Activated CD4-positive, CD25-positive, alpha-beta regulatory T cell (primary cell): ENCODE measurements at places on chromosomes 11 and 22.

DNA sequence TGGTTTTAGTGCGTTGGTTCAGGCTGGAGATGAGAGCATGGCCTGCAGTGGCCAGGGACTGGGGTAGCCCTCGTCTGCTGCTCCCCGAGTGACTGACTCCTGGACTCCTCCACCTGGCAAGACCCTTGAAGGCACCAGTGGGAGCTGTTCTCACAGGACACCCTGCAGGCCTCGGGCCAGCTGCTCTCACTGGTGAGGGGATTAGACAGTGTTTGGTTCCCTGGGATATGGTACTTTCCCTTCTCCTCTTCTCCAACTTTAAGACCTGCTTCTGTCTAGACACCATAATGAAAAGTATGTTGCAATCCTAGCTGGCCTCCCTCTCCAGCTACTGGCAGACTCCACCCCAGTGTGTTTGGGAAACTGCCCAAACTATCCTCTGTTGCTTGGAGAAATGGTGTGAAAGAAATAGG, 168.8 kb upstream of the CADM1 start:
- DNase-seq: no peak

DNA sequence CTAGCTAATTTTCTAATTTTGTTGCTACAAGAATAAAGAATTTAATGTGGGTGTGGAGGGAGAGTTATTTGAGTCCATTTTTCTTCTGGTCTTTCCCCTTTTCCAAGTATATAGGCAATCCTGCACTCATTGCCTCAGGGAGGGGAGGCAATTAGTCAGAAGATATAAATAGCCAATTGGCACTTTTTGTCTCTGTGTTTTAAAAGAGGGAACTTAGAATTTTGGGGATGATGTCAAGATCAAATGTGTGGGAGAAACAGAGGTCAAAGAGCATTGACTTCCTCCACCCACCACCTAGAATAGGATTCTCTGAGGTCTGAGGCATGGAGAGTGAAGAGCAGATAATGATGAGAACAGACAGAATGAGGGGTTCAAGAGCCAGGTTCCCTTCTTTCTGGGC, 120.3 kb upstream of the ZC3H12C start:
- DNase-seq: no peak

DNA sequence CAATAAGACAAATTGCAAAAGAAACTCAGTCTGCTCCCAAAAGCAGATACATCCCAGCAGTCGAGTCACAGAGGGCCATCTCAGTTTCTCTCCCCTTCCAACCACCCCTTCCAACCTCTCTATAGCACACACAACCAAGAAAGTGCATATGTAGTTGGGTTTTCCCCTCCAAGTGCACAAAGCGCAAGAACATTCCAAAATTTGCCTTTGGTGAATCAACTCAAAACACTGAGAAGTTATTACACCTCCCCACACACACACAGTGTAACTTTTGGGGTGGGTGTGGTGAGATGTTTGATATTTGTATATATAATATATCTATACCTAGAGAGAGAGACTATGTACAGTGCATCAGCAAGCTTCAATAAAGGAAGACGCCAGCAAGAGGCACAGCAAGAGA, 10.2 kb upstream of the SCN4B start:
- no peak for DNase-seq

GRCh38 chr11:10868352-10868751, 10.5 kb upstream of the ZBED5 start:
- DNase-seq: no peak

DNA sequence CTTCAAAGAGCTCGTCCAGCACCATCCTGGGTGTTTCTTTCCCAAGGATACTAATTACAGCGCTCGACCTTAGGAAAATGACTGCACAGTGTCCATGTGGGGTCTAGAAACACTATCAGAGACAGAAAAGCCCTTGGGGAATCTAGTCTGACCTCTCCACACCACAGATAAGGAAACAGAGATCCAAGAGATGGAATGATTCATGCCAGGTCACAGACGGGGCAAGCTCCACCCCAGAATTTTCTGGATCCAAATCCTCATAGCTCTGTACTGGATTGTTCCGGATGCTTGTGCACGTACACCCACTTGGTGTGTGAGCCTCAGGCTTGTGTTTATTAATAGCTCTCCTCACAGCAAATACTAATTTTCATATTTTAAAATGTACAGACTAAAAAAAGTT, 11.3 kb downstream of the ABTB2 start:
- no peak for DNase-seq

- DNase-seq: no peak
Observed at GRCh38 chr22:45229181-45229580, 11.5 kb downstream of the KIAA0930 start.

DNA sequence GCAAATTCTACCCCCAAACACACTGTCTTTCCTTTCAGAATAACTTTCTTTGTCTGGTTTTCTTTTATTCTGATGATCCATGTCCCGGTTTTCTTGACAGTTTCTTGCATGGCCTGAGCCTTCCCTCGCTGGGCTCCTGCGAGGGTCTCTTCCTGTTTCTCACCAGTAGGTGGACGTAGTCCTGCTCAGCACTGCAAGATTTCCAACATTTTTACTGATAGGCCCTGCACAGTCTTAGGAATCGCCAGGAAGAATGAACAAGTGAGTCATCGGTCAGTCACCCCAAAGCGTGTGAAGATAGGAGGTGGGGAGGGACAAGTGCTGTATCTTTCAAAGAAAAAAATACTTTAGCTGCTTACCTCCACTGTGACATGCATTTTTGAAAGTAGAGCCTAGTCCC, 16.9 kb upstream of the KIRREL3 start:
- DNase-seq: no peak

- DNase-seq: no peak
Observed at GRCh38 chr11:11407065-11407762, 54.2 kb upstream of the CSNK2A3 start.

GRCh38 chr11:126341760-126342161, 13.7 kb upstream of the ST3GAL4 start:
- DNase-seq: no peak

GRCh38 chr22:46561435-46561905, 24.1 kb upstream of the CELSR1 start:
- DNase-seq: no peak

DNA sequence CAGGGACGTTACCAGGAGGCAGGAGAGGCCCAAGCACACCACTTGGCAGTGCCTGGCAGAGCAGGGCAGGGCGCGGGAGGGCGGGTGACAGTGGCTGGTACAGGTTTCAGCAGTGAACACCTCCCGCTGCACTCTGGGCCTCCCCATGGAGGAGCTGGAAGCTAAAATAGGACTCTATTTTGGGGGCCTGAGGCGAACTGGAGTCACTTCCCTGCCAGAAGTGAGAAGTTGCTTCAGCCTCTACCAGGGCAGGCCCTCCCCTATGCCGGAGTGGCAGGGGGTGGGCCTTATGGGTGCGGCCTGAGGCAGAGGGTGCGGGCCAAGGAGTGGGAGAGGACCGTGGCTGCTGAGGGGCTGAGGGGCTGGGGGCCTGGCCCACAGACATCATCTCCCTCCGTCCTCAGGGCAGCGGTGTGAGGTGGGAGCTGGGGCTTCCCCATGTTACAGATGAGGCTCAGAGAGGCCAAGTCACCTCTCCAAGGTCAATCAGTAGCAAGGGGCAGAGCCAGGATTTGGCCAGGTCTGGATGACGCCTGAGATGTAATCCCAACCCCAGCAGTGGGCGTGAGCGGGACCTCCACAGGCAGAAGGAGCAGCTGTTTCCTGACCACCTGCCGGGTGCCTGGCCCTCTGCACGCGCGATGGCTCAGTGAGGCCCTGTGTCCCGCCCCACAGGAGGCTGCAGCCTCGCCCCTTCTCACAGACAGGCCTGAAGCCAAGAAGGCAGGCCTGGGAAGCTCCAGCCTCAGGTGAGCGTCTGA, 39.3 kb downstream of the KCNJ4 start:
- no peak for DNase-seq

DNA sequence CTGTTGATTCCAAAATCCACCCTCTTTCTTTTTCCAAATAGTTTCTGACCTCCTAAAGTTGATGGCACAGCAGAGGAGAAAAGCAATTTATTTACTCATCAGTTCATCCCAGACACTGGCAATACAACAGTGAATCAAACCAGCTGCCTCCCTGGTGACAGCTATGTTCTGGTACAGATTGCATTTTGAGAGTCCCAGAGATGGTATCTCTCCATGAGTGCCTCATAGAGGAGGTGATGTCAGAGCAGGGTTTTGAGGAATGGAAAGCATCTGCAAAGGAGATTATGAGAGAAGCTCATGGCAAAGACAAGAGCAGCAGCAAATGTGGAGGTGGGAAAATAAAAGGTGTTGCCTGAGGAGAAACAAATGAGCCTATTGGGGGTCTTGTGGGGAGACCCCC, 377.2 kb downstream of the MN1 start:
- DNase-seq: no peak

- no peak for DNase-seq
Observed at GRCh38 chr11:121936781-121937447, 179.1 kb downstream of the BLID start.

DNA sequence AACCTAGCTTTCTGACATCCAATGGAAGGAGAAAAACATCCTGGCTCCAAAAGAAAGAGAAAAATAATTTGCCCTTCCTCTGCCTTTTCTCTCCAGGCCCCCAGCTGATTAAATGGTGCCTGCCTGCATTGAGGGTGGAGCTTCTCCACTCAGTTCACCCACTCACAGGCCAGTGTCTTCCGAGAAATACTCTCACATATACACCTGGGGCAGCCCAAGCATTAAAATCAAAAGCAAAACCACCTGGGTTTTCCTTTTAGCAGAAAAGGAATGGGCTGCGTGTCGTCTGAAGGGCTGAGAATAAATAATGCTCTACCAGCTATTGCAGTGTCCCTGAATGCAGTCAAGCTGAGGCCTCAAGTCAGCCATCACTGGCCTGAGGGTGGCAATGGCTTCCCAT, 1143.8 kb upstream of the TENM4 start:
- no peak for DNase-seq

DNA sequence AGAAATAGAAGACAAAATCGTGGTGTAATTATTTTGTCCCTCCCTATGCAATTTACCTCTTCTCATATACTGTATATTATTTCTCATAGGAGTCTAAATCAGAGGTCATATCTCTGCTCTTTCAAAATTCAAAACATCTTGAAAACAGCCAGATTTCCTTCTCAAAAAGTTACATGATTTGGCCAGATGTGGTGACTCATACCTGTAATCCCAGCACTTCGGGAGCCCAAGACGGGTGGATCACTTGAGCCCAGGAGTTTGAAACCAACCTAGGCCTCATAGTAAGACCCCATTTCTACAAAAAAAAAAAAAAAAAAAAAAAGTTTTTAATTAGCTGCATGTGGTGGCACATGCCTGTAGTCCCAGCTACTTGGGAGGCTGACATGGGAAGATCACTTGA, 29.0 kb upstream of the DNAJB7 start:
- no peak for DNase-seq

GRCh38 chr11:73308961-73309919, 1.2 kb downstream of the ARHGEF17 start:
- no peak for DNase-seq

DNA sequence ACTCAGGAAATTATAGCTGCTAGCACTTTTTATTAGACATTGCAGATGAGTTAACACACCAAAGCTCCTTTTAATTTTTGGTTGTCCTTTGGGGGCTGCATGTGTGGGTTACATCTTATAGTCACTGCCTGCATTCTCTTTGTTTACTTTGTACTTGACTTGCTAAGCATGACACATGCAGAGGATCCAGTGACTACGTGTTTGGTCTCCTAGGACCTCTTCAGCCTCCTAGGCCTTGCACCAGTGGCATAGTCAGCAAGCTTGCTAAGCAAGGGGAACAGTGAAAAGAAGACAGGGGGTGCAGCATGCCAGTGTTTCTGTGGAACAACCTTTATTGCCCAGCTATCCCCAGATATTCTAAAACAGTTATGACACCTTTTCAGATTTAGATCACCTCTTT, 108.2 kb downstream of the PAX6 start:
- DNase-seq: no peak

GRCh38 chr11:69007975-69008381, 5.1 kb downstream of the MRGPRF start:
- DNase-seq: no peak

DNA sequence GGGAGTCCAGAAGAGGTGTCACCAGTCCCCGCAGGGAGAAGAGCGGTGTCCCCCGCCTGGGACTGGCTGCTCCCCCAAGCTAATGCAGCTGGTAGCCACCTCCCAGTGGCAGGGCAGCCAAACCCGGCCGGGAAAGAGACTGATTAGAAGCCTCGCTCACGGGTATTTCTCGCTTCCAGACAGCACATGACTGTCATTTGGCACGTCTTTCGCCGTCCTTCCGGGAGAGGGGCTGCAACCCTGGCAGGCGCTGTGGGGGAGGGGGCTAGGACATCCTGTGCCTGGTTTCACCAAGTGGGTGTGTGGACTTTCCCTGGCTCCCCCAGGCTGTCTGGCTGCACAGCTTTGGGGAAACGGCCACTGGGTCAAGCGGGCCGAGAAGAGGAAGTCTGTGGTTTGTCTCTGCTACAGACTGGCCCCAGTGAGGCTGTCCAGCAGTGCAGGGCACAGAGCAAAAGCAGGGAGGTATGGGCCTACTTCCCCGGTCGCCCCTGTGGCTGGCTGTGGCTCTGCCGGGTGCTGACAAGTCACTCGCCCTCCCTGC, 3.8 kb downstream of the CD81 start:
- DNase-seq: no peak

DNA sequence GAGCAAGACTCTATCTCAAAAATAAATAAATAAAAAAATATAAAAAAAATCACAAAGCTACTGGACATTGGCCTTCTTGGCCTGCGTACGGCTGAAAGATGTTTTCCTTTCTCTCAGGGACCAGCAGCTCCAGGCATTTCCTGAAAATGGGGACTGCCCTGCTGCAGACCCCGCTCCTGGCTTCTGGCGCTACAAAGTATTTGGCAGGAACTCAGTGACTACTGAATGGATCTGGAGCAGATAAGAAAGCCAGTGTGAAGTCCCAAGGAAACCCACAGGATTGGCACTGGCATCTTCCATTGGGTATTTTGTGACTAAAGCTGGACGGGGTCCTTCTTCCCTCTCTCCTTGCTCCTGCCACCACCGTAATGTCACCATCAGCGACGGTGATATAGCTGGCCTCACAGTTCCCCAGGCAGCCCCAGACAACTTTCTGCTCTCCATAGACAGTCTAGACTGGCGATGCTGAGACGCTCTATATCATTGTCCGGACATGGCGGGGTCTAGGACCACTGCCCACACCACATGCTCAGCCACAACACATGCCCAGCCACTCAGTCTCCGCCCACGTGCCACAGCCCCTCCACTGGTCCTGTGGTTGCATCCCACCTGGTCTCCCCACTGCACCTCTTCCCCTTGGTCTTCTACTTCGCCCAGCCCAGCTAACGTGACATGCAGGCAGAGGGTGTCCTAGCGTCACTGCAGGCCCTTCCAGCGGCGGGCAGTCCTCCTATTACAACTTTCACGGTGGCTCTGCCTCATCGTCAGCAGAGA, 22.7 kb upstream of the YPEL1 start:
- no peak for DNase-seq

GRCh38 chr11:119882316-119882715, 153.3 kb upstream of the NECTIN1 start:
- DNase-seq: no peak
